Stomach (tissue), 19 donors: ENCODE measurements at places on chromosomes 2 and 18. TPM values are rescaled to one million over a fixed set of nuclear protein-coding genes. Genes with fewer than 3 reads are reported as not detected.

GRCh38 chr2:123916531-123916930 is 108.6 kb upstream of the CNTNAP5 start:
- peak; percentile 19 for DNase-seq

- DNase-seq: peak; percentile 90
Observed at GRCh38 chr2:101387151-101387834, at the start of gene CREG2. CREG2 (minus strand) TSS chr2:101387503; CDS start chr2:101387457, 46 bp downstream.

DNA sequence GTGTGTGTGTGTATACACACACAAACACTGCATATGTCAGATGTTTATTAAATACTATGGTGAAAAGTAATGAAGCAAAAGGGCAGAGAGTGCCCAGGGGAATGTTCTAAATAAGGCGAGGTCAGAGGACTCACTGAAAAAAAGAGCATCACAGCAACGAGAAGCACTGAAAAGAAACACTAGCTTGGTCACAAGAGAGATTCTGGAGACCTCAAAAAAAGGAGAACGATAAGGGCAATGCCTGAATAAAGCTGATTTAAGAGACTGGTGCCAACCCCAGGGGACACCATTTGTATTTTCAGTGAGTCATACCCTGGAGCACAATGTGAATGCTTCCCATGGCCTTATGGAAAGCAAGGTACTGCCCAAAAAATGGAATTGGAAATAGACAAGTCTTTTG is 14.5 kb downstream of the SLC40A1 start:
- peak; percentile 49 for DNase-seq

Gene ZNF514
- 11.7 TPM for total RNA-seq

Gene SPATS2L
- total RNA-seq: 99.3 TPM
